ENCODE measurements at places on chromosomes 12 and 14.
A peak's percentile ranks its signal among the peaks of the same experiment; 100 is the strongest.

- no peak for DNase-seq
Measured at GRCh38 chr12:119601877-119602733, 8.5 kb downstream of the TMEM233 start.

GRCh38 chr12:118842866-118843265, 138.5 kb upstream of the SRRM4 start:
- no peak for DNase-seq

GRCh38 chr14:64184103-64184729, 110.0 kb downstream of the ESR2 start:
- no peak for DNase-seq

DNA sequence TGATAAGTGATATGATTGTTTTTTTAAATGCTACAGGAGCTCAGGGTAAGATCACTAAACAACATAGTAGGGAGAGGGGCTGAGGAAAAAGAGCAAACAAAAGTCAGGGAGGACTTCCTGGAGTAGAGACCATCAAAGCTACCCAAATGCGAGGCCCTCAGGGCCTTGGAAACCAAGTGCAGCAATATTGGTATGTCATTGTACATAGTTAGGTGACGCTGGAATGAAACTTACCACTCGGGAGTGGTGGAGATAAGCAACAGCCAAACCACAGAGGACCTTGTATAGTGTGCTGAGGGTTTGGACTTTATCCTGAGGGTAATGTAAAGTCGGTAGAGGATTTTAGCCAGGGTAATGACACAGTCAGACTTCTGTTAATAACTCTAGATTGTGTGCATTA, 13.8 kb downstream of the KITLG start:
- no peak for DNase-seq

DNA sequence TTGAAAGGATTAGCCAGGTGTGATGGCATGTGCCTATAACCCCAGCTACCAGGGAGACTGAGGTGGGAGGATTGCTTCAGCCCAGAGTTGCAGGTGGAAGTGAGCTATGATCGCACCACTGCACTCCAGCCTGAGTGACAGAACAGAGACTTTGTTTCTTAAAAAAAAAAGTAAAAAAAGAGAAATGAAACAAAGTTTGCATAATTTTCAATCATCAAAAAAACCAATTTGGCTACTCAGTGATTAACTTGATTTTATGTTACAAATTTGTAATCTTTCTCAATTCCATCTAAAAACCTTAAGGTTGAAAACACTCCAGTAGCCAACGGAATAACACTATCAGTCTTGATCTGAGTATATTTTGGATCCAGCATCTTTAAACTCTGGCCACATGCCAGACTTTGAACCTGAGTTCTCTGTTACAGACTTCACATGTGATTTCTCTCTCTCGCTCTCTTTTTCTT, 12.6 kb upstream of the DENND5B start:
- no peak for DNase-seq

DNA sequence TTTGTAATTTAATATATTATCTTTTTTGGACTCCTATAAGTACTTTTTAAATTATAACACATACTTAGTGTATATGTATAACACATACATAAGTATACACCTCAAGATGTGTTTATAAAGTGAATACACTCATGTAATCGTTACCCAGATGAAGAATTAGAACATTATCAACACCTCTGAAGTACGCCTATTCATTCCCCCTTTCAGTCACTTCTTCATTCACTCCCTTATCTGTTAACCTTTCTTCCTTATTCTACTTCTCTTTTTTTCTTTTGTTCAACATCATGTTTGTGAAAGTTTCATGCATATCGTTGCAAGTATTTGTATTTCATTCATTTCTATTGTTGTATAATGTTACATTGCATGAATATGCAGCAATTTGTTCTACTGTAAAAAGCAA, 98.5 kb downstream of the ARID2 start:
- no peak for DNase-seq

GRCh38 chr12:84463741-84464495, 448.7 kb downstream of the SLC6A15 start:
- DNase-seq: peak; percentile 84

GRCh38 chr14:95889236-95889979, 12.8 kb downstream of the TUNAR start:
- no peak for DNase-seq

GRCh38 chr14:69999261-69999674, 120.1 kb downstream of the SMOC1 start:
- DNase-seq: peak; percentile 25

GRCh38 chr12:11879306-11879705, 191.4 kb upstream of the BCL2L14 start:
- peak; percentile 68 for DNase-seq

DNA sequence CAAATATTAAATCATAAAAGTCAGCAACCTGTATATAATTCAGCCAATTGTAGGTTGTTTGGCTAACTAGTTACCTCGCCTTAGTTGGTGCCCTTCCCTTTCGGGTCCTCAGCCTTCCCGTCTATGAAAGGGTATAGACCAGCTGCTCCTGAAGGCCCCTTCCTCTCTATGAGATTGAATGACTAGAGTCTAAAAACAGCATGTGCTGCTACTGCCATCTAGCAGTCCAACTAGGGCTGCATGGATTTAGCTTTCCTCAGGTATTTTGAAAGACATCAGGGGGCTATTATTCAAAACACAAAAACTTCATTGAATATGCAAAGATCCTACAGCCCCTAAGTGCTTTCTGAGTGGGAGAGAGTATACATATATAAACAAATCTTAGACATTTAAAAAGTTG, 37.0 kb upstream of the TMEM263 start:
- no peak for DNase-seq

GRCh38 chr14:36935976-36936678, 236.3 kb downstream of the SLC25A21 start:
- DNase-seq: no peak

DNA sequence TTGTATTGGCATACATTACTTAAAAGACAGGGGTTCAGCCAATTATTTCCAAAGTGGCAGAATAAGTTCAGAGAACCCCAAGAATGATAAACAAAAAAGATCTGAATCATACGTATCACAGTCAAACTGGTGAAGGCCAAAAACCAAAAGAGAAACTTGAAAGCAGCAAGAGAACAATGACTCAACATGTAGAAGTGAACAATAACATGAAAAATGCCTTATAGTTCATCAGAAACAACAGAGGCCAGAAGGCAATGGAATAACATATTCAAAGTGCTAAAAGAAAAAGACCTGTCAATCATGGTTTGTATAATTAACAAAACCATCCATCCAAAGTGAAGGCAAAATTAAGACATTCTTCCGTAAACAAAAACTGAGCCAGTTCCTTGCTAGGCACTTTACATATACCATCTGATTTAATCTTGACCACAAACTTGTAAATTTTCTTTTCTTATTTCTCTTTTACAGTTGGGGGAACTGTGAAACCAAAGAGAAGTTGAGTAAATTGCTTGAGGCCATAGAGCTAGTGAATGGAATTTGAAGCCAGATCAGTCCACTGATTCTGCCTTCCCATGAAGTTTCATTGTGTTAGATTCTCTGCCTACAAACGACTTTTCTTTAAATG, 232.1 kb upstream of the SEL1L start:
- no peak for DNase-seq

DNA sequence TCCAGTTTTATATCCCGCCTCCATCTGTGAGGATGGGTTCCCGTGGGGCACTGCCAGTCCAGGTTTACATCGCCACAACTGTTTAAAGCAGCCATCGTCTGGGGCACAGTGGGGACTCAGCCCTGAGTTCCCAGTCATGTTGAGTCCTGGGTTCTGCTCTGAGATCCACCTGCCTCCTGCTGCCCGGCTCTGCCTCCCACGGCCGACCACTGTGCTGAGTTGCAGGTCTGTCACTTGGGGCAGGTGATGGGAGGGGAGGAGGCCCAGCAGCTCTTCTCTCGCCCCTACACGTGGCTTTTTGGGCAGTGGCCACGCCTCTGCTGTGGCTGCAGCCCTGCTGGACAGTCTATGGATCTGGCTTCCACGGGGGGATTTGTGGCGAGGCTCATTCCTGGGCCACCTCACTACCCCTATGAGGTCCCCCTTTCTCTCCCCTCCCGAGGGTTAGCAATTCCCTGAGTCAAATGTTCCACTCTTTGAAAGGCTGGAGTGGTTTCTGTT, 143.0 kb downstream of the ADGRD1 start:
- DNase-seq: no peak

- no peak for DNase-seq
Measured at GRCh38 chr12:4215229-4216186, 58.1 kb upstream of the CCND2 start.

DNA sequence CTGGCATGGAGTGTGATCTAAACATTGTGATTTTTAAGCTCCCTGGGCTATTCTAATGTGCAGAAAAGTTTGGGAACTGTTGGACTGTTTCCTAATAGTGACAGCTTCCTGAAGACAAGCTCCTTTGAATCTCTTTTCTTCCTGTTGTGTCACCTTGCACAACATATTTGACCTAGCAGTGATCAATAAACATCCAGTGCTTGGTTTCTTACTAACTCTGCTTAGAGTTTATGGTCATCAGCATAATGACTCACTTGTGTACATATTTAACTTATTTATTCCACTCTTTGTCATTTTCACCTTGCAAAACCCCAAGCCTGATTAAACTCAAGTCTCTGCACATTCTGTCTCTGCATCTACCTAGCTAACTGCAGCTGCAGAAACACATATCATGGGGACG, 27.3 kb upstream of the TBC1D30 start:
- no peak for DNase-seq

- peak; percentile 54 for DNase-seq
Measured at GRCh38 chr14:31096255-31096654, 70.1 kb upstream of the STRN3 start.

DNA sequence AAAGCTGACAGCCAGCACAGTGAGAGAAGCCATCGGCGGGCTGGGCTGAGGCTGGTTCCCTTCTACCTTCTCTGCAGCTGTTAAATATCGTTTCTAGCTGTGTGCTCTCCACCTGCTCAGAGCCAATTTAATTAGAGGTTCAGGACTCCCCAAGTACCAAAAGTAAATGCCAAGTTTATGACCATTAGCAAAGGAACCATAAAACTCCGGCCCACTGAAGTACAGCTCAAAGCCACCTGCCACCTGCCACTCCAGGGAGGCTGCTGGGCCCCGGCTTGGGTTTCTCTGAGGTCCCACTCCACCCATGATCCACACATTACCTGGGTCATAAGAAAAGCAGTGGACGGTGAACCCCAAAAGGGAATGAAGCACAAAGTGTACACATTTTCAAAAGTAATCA, 272.8 kb downstream of the KSR2 start:
- no peak for DNase-seq
